NCI-H748 treated with DMSO at 0.1 percent for 48 hours (cell line): ENCODE measurements at places on chromosomes 3 and 15.

- no peak for DNase-seq
Observed at GRCh38 chr15:54288049-54288448, 309.8 kb downstream of the UNC13C start.

DNA sequence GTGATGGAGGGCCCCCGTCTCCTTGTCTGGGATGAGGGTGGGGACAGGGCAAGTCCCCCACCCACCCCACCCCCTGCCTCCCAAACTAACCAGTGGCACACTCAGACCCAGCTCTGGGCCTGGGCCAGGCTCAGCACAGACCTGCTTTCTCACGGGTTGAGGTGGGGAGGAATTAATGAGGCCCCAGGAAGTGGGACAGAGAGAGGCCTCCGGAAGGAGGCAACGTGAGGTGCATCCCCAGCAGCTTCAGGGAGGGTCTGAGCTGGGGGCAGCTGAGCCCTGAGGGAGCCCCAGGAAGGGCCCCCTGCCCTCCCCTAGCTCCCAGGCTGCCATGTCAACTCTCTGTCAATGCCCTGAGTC lies 15.0 kb upstream of the GNAI2 start:
- DNase-seq, result no peak

DNA sequence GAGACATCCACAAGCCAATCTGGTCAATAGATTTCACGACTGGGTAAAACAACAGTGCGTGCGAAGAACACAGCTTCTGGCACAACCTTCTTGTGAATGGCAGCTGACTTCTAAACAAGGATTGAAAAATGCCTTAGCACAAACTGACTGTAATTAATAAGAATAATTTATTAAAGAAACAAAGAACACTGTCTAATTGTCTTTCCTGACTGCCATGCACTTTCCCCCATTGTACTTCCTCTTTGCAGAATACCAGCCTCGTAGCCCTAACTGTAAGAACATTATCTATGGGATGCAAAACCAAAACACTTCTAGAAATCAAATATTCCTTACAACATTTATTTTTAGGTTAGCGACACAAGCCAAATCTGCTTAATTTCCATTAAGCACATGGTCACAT lies 6.5 kb downstream of the FOXP1 start:
- DNase-seq, result no peak

DNA sequence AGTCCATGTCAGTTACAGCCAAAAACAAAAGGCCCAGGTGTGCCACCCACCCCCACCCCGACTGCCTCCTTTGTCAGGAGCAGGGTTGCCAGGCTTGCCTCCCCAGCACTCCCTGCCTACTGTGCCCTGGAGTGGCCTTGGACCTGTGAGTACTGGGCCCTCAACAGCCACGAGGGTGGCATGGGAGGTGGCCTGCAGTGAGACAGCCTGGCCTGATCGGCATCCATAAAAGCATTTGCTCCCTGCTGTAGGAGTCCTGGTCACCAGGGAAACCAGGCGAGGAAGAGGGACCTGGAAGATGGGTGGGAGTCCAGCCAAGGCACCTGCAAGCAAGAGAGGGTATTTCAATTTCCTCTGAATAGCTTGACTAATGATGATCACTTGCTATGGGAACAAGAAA lies 56.4 kb upstream of the KCNMB2 start:
- DNase-seq, result no peak

DNA sequence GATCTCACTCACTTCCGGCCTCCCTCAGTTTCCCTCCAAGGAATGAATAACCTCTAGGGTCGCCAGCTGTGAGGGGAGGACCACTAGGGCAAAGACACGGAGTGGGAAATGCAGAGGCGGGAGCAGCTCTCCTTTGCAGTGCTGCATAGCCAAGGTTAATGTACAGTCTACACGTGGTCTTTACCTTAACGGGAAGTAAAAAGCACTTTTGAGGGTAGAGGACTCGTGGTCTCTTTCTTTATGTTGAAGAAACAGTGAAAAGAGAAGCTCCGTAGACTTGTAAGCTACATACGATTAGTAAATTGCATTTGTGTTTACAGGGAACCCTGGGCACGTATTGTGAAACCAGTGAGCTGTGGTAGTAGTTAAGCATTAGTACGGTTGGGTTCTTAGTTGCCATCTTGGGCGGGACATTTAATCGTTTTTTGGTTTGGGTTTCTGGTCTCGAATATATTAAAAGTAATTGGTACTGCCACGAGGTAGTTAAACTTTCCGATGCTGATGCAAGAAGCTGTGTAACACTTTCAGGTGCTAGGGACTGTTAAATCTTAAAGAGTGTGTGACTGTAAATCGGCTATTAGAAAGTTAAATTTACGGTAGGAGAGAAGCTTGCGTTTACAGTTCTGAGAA lies 828 bp downstream of the U2SURP start:
- no peak for DNase-seq

GRCh38 chr3:152232001-152232400 lies 36.7 kb upstream of the MBNL1 start:
- DNase-seq, result no peak

GRCh38 chr3:9732080-9732739 lies 675 bp downstream of the BRPF1 start:
- no peak for DNase-seq

DNA sequence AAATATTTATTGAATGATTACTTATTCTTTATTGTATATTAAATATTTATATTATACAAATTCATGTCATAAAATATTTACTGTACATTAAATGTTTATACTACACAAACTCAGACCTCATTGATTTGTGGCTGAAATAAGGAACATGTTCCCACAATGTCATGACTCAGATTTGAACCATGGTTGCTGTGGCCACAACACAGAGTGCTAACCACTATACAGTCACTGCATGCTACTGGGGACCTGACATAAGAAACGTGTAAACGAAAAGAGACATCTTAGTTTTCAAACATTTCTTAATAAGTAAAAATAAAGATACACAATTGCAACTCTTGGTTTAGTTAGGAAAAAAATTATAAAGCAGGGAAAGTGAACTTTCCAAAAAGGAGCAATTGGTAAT lies 99.1 kb upstream of the AGTR1 start:
- DNase-seq, result no peak

GRCh38 chr15:61056386-61056785 lies 172.7 kb downstream of the RORA start:
- no peak for DNase-seq

GRCh38 chr15:71201477-71201876 lies 86.2 kb downstream of the THSD4 start:
- peak; percentile 93 for DNase-seq

- no peak for DNase-seq
Observed at GRCh38 chr3:149417174-149417573, 39.7 kb upstream of the TM4SF1 start.

- no peak for DNase-seq
Observed at GRCh38 chr3:196192524-196193051, 18.6 kb downstream of the ZDHHC19 start.

GRCh38 chr15:25182736-25183445 lies 228.1 kb downstream of the SNRPN start:
- DNase-seq, result no peak

DNA sequence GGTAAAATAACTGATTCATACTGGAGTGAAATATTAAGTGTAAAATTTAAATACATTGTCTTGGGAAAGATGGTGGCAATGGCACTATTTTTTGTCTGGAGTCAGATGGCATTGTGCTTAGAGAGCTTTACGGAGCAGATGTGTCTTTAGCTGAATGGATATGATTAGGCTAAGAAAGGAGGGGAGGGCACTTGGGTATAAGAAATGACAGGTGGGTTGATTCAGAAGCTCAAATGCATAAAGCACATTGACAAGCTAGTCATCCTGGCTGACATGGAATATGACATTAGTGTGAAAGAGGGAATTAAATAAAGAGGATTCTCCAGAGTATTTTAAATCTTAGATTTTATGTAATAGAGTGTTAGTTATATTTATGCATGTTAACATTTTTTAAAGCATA lies 570.1 kb upstream of the CBLB start:
- peak; percentile 55 for DNase-seq

- no peak for DNase-seq
Observed at GRCh38 chr3:176969066-176969465, 228.2 kb downstream of the TBL1XR1 start.
